ENCODE measurements at places on chromosomes 2 and 18.

DNA sequence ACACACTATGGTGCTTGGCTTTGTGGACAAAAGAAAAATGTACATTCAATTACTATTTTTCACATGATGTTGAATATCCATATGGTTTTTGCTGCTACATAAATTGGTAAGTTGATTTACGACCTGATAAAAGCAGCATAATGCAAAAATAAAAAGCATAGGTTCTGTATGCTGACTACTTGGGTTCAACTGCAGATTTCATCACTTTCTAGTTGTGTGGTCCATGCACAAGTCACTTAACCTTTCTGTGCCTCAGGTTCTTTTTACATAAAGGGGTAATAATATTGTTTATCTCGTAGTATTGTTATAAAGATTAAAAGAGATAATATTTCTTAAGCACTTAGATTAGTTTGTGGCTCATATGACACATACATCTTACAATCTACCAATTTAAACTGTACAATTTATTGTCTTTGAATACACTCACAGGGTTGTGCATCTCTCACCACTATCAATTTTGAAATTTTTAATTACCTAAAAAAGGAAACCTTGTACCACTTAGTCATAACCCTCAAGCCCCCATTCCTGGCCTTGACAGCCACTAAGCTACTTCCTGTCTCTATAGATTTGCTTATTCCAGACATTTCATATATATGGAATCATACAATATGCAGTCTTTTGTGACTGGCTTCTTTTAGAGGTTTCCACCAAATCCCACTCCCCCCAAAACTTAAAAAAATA is 1443.9 kb downstream of the SUCLG1 start:
- peak; percentile 26 for DNase-seq

DNA sequence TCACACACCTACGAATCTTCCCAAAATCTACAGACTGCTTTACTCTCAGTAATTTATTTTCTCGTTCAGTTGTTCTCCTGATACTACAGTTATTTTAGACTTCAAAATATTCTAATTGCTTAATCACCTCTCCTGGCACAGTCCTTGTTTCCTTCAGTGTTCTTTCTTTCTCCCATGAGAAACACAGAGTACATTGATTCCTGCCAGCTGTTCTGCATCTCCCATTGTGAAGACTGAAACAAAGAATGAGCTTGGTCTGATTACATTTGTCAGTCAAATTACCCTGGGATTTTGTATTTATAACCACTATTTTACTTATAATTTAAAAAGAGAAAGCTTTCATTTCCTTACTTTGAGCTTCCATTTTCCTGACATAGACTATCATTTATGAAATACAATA is 63.9 kb upstream of the TANK start:
- peak; percentile 14 for DNase-seq

GRCh38 chr2:223841436-223842190 is 4.2 kb upstream of the AP1S3 start:
- DNase-seq, result no peak

DNA sequence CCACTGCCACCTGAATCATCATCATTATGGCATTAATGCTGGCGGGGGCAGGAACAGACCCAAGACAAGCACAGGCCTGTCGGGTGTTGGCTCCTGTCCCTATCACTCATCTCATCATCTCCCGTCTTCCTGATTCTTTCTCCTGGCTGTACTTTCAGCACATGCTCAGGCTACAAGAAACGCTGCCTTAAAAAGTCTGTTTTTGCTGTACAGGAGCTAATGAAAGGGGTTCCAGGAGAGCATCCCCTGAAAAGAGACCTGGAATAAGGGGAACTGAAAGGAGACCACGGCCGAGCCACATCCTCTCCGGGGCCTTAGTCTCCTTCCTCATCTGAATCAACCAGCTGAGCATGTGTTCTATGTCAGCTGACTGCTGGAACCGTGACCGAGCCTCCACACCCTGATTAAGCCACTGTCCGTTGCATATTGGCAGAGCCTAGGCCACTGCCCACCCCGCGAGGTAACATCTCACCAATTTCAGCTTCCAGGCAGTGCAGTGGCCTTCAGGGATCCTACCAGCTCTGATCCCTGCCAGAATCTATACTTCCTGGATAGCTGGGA is 62.6 kb downstream of the DNMT3A start:
- no peak for DNase-seq

DNA sequence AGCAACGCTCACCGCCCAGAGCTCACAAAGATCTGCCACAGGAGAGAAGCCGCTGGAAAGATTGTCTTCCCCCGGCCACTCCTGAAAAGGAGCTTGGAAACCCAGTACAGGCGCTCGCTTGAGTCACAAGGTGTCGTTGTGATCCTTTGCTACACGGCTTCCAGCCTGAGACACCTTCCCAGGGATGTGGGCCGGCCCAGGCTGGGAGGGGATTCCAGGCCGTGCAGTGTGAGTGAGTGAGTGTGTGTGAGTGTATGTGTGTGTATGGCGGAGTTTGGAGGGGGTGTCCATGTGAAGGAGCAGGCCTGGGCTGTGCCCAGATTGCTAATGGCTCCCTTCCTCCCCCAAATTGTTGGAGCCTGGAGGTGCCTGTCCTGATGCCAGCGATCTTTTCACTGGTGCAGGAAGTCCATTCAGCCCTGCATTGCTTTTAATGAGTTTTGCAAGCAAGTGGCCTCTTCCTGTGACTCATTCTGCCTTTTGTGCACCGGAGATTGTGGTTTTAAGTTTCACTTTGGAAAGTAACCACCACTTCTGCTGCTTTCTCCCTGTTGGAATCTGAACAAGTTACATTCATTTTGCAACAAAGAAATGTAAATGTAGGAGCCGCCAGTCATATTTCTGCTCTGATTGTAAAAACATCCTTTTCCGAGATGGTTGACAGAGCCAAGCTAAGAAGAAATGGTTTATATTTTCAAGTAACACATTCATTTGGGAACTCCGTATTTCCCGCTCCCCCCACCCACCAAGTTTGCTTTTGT is 83.7 kb downstream of the LPIN1 start:
- peak; percentile 97 for DNase-seq

DNA sequence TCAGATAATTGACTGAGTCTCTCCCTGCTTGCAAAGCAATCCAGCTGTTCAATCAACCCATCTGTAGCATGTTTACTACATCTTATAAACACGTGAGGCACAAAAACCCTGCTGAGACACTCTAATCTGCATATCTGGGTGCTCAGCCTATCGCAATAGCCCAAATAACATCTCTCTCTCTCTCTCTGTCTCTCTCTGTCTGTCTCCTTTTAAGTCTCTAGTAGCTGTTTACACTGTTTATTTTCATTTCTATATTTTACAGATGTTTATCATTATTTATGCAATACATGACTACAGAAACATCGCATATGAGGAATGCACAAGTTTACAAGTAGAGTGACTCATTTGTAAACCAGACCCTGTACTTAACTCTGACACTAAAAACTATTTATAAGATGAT is 422.1 kb upstream of the DSEL start:
- DNase-seq, result peak; percentile 9

- no peak for DNase-seq
These were observed 28.3 kb downstream of the FHOD3 start for GRCh38 chr18:36325846-36326245.

DNA sequence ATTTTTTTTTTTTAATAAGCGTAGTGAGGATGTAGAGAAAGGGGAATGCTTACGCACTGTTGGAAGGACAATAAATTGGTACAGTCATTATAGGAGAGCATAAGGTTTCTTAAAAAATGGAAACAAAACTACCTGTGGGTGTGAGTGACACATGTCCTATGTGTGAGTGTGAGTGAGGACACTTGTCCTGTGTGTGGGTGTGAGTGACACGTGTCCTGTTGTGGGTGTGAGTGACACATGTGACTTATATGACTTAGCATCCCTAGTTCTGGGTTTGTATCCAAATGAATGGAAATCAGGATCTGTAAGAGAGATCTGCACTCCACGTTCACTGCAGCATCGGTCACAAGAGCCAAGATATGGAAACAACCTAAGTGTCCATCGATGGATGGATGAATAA is 91.8 kb downstream of the CBLN2 start:
- no peak for DNase-seq

GRCh38 chr18:65631766-65632165 is 119.0 kb upstream of the CDH7 start:
- DNase-seq, result no peak

GRCh38 chr18:2985628-2986027 is 27.3 kb downstream of the LPIN2 start:
- peak; percentile 26 for DNase-seq

- no peak for DNase-seq
These were observed 657.5 kb upstream of the CDH7 start for GRCh38 chr18:65093346-65093745.

GRCh38 chr2:23722255-23722654 is 204.7 kb downstream of the ATAD2B start:
- no peak for DNase-seq

GRCh38 chr2:85154048-85154753 is 21.0 kb downstream of the TCF7L1 start:
- no peak for DNase-seq

DNA sequence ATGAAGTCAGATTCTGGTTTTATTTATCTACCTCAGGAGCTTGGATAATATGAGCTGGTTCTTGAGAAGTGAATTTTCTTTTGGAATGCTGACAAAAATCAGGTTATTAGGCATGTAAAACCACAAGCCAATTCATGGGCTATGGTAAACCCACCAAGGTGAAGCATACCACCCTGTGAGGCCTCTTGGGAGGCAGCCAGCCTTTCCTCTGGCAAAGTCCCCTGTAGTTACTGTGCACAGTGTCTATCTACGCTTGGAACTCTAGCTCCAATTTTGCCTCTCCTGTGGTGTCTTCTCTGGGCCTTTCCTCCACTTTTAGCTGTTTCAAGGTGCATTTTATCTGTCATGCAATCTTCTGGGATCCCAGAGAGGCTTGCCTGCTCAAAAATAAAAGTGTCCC is 242.7 kb upstream of the ZSWIM2 start:
- DNase-seq, result no peak

DNA sequence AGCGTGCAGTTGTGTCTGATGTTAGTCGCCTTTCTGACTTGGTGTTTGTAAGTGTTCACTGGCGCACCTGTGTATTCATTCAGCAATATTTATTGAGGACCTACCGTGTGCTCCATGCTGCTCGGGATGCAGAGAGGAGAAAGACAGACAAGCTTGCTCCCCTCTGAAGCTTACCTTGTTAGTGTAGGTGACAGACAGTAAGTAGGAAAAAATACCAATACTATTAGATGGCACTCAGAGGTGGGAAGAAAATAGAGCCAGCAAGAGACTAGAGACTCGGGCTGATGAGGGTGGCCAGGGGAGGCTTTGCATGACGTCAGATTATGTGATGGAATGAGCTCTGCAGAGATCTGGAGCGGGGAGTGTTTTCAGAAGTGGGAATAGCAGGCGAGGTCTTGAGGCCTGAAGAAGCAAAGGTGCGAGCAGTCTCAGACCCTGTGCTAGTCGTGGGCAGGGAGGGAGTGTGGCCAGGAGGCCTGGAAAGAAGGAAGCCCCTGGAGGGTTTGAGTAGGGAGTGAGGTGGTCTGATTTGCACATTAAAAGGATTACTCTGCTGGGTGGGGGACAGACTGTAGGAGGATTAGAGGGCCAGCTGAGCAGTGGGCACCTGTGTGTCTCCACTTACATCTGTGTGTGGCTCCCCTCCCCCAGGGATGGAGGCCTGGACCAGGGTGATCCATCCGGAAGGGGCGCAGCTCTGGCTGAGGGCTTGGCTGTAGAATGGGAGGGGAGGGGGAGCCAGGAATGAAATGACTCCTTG is 11.8 kb downstream of the MTCL1 start:
- no peak for DNase-seq

GRCh38 chr2:161796192-161796591 is 172.0 kb downstream of the SLC4A10 start:
- DNase-seq, result peak; percentile 8

- DNase-seq, result peak; percentile 2
These were observed 179.7 kb downstream of the ANKRD30B start for GRCh38 chr18:14927701-14928100.

- DNase-seq, result no peak
These were observed 7.3 kb upstream of the UGP2 start for GRCh38 chr2:63834401-63834800.

DNA sequence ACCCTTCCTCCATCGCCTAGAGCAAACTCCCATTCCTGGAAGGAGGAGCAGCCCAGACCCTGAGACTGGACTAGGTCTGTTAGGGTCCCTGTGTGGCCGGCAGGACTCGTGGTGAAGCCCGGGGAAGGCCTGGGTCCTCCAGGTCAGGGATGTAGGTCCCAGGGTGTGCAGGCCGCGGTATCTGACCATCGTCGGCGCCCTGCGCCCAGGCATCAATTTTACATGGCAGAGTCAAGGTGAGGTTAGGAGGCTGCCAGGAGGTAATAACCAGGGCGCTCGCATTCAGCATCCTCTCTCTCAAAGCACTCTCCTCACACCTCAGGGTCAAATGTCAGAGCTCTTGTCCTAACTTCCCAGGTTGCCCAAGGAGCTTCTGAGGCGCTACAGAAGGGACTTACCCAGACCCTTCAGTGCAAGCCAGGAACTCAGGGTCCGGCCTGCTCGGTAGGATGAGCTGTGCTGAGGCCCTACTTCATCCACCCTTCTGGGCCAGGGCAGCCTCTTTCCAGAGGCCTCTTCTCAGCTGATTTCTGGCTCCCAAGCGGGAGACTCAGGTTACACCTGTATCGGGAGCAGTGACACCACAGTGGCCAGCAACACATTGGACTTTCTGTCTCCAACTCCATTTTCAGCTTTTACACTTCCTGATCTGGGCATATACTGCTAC is 628 bp downstream of the SH2D6 start:
- DNase-seq, result no peak

- DNase-seq, result no peak
These were observed 62.8 kb downstream of the AGFG1 start for GRCh38 chr2:227534714-227535113.

DNA sequence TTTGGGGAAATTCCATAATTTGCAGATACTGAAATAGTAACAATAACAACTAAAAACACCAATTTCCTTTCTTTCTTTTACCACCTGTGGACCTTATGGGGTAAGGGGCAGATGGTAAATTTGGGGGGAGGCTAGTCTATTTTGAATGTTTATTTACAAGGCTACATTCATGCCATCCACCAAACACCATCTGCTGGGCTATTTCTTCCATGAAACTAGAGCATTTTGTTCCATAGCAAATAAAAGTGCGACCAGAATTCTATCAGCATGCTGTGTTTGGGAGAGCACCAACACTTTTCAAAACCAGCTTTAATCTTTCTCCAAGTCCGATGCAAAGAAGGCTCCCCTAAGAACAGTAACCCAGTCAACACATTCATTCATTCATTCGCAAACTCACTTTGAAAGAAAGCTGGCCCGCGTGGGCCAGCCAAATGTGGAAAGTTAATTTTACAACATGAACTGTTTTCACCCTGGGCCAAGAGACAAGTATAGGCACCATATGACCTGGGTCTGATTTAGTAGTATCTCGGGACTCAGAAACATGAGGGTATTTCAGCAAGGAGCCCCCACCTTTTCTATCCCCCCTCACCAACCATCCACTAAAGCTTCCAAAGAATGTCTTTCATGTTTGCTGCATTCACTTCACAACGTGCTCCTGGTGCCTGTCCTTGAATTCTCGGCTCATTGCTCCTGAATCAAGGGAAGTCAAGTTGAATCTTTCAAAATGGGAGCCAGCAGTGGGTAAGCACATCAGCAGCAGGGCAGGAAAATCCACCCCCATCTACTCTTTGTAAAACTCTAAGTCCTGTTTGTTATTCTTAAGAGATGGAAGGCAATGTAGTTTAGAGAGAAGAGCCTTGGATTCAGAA is 210.6 kb downstream of the C1D start:
- DNase-seq, result no peak

GRCh38 chr2:205845446-205845845 is 163.1 kb downstream of the NRP2 start:
- DNase-seq, result peak; percentile 67
